ENCODE measurements at places on chromosomes 13 and 19.

GRCh38 chr13:95858286-95859075 lies 181.5 kb downstream of the DNAJC3 start:
- peak; percentile 83 for DNase-seq

DNA sequence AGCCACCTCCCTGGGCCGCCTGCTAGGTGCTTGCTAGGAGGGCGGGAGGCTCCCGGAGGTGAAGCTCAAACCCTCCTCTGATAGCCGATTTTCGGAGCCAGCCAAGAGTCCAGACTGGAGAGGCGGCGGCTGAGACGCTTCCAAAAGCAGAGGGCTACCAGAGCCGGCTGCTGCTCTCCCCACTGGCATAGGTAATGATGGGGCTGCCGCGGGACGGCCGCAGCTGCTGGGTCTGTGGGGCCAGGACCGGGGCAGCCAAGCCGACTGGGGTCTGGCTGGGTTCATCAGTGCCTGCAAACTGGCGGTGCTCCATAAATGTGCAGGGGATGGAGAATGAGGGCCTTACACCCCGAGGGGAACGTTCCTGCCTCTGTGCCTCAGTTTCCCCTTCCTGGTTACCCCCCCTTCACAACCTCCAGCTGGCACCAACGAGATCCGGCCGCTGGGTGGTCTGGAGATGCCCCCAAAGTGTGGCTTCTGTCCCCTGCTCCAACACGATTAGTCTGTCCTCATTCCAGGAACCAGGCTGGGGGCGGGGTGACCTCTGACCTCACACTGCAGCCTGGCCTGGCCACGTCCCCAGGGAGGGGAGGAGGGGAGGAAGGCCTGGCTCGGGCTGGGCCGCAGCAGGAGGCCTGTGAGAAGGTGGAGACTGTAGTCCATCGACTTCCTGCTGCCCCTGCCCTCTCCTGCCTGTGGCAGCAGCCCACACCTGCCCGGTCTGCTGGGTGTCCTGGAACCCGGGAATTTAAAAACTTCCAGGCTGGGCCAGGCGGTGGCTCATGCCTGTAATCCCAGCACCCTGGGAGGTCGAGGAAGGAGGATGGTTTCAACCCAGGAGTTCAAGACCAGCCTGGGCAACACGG lies 3.8 kb upstream of the WDR18 start:
- DNase-seq, result peak; percentile 31

GRCh38 chr19:13370948-13371347 lies 135.3 kb downstream of the CACNA1A start:
- DNase-seq, result no peak

GRCh38 chr13:114130837-114131582 lies 1.4 kb downstream of the RASA3 start:
- peak; percentile 91 for DNase-seq

- no peak for DNase-seq
These were observed 1523.2 kb downstream of the UQCRFS1 start for GRCh38 chr19:27689734-27690241.

- DNase-seq, result no peak
These were observed 116.1 kb downstream of the DNAJC3 start for GRCh38 chr13:95793018-95793555.

GRCh38 chr13:113364901-113365582 lies 1.1 kb upstream of the GRTP1 start:
- no peak for DNase-seq

DNA sequence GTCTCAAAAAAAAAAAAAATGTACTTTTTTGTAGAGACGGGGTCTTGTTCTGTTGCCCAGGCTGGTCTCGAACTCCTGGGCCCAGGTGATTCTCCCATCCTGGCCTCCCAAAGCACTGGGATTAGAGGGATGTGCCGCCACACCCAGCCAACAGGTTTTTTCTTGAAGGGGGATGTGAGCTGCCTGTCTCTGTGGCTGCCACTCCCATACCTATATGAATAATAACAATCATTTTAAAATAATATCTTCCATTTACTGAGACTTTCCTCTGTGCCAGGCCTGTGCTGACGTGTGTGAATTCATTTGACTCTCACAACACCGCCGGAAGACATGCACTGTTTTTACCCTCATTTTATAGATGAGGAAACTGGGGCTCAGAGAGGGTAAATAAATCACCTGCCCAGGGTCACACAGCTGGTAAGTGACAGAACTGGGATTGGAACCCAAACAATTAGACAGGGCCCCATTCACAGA lies 7.2 kb upstream of the BCL3 start:
- DNase-seq, result no peak

DNA sequence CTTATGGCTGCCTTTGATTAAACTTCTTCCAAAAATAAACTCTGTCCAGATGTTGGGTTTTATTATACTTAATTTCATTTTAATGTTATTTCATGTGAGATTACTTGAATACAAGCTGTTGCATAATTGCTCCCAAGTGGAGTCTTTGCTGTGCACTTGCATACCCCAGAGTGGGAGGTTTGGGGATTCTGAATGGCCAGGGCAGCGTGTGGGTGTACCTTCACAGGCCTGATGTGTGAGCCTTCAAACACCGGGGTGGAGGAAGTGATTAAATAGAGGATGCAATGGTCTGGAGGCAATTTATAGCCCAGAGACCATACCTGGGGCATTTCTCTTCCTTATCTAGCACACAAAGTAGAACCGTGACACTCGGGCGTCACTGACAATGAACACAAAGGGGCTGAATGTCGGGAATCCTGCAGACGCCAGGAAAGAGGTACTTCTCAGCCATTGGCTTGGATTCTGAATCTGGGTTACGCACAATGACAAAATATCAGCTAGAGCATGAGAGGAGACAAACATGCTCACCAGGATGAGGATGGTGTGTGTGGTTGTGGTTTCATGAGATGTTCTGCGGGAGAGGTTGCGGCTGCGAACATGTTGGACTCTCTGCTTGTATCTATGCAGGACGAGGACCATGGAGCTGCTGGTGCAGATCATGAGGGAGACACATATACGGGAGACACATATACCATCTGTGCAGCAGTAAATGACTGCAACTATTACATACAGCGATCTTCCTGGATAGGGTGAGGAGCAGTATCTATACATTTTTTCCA lies 7.1 kb upstream of the LILRA5 start:
- DNase-seq, result no peak

GRCh38 chr19:46025835-46026234 lies 3.0 kb upstream of the PGLYRP1 start:
- peak; percentile 69 for DNase-seq

GRCh38 chr19:3969435-3970312 lies 1.2 kb downstream of the DAPK3 start:
- no peak for DNase-seq

DNA sequence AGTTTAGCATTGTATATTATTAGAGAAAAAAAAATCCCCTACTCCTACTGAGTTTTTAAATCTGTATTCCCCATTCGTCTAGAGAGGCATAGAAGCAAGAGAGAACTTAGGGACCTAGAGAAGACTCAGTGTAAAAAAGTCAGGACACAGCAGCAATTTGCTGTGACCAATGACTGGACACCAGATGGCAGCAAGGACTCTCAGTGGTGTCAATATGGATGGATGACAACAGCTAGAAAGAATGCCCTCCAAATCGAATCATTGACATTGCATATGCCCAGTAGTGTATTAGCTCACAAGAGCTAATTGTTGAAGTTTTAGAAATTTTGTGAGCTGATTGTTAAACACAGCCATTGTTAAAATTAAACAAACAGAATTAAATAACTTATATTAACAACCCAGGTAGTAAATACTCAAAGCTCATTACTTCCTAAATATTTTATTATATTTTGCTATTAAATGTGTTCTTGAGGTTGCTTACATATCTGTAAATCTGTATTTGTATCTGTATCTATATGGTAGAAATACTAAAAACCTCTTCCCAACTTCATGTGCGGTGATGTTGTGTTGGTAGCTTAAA lies 43.9 kb downstream of the SIAH3 start:
- peak; percentile 58 for DNase-seq

DNA sequence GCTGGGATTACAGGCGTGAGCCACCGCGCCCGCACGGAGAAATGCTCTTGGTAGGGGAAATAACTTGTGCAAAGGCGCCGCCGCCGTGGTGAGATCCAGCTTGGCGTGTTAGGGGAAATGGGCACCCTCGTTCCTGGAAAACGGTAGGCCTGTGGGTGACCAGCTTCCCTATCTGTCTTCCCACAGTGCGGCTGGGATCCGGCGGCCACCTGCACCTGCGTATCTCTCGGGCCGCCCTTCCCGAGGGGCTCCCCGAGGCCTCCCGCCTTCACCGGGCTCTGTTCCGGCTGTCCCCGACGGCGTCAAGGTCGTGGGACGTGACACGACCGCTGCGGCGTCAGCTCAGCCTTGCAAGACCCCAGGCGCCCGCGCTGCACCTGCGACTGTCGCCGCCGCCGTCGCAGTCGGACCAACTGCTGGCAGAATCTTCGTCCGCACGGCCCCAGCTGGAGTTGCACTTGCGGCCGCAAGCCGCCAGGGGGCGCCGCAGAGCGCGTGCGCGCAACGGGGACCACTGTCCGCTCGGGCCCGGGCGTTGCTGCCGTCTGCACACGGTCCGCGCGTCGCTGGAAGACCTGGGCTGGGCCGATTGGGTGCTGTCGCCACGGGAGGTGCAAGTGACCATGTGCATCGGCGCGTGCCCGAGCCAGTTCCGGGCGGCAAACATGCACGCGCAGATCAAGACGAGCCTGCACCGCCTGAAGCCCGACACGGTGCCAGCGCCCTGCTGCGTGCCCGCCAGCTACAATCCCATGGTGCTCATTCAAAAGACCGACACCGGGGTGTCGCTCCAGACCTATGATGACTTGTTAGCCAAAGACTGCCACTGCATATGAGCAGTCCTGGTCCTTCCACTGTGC lies 2.4 kb downstream of the GDF15 start:
- peak; percentile 91 for DNase-seq

GRCh38 chr19:44664976-44665375 lies 6.3 kb upstream of the CEACAM19 start:
- DNase-seq, result no peak

- DNase-seq, result no peak
These were observed 45.2 kb upstream of the MTIF3 start for GRCh38 chr13:27495551-27495950.

DNA sequence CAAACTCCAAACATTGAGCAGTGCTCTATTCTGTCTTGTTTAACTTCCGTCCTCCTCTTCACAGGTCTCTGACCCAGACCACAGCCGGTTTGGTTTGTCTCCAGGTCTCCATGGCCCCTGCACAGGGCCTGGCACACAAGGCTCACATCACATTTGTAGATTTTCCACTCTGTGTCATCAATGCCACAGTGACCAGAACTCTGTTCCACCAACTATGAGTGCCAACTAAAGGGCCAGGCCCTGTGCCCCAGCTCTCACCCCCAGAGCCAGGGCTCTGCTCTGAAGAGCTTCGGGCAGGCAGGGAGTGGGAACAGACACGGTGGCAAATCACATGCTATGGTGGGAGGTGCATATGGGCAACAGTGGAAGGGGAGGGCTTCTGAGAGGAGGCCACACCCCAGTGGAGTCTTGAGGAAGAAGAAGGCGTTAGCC lies 16.0 kb downstream of the SMG9 start:
- no peak for DNase-seq

- no peak for DNase-seq
These were observed 64.3 kb downstream of the COL4A1 start for GRCh38 chr13:110242615-110243014.

GRCh38 chr19:4064149-4064495 lies 2.6 kb downstream of the ZBTB7A start:
- DNase-seq, result no peak

GRCh38 chr19:645912-646778 lies 6.5 kb downstream of the FGF22 start:
- no peak for DNase-seq

- no peak for DNase-seq
These were observed 213.7 kb downstream of the SLITRK5 start for GRCh38 chr13:87884884-87885283.

DNA sequence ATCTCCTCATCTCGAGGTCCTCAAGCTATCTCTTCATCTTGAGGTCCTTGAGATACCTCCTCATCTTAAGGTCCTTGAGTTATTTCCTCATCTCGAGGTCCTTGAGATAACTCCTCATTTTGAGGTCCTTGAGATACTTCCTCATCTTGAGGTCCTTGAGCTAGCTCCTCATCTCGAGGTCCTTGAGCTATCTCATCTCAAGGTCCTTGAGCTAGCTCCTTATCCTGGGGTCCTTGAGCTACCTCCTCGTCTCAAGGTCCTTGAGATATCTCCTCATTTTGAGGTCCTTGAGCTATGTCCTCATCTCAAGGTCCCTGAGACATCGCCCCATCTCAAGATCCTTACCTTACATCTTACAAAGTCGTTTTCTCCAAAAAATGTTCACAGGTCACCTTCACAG lies 18.7 kb downstream of the VAV1 start:
- peak; percentile 20 for DNase-seq

DNA sequence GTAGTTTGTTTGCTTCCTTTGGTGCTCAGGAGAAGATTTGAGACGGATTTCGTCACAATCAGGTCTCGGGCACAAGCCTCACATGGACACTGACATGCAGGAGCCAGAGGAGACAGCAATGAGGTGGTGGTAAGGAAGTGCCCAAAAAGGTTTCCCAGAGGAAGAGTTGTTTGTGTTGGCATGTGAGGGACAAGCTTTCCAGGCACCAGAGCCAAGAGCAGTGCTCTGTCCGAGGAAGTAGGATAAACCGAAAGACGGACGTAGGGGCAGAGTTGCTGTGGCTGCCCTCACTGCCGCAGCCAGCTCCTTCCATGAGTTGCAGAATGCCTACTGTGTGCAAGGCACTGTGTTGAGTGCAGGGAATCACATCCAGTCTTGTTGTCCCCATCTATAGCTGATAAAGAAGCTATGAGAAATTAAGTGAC lies 27.7 kb downstream of the SAE1 start:
- no peak for DNase-seq

DNA sequence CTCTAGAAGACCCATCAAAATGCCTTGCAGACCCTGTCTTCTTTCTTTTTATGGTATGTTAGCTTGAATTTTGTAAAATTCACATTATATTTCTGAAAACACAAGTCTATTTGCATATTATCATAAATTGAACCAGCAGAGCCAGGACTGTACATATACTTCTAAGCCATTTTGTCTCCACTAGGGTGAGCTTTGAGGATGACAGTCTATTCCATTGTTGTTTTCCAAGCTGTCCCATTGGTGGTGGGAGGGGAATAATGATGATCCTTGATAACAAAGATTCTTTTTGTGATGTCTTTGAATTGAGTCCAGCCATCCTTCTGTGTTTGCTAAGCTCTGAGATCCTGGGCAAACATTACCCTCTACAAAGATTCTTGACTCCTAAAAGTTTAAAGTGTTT lies 359.3 kb upstream of the PCDH20 start:
- no peak for DNase-seq

- no peak for DNase-seq
These were observed 39.3 kb downstream of the ZNF44 start for GRCh38 chr19:12255372-12255771.

DNA sequence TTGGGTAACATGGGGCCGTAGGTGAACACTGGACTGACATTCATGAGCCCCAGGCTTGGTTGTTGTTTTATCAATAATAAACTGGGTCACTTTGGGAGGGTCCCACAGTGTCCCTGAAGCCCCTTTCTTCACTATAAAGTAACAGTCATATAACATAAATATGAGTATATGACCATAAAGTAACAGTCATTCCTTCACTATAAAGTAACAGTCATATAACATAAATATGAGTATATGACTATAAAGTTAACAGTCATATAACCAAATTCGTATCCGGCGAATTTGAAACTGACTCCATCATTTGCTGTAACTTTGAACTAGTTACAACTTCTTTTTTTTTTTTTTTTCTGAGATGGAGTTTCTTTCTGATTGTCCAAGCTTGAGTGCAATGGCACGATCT lies 210.3 kb downstream of the KATNAL1 start:
- no peak for DNase-seq

GRCh38 chr13:93217721-93218261 lies 8.8 kb upstream of the GPC6 start:
- no peak for DNase-seq

Data from MV-4-11 (cell line).